ENCODE measurements at places on chromosomes 4 and X.

GRCh38 chrX:13764765-13765164, 30.2 kb downstream of the OFD1 start:
- no peak for DNase-seq

- DNase-seq: no peak
Measured at GRCh38 chr4:102037566-102037965, 247.0 kb downstream of the BANK1 start.

- no peak for DNase-seq
Measured at GRCh38 chr4:72440386-72440785, 128.6 kb downstream of the ADAMTS3 start.

GRCh38 chr4:32485956-32486355, 1765.8 kb downstream of the PCDH7 start:
- no peak for DNase-seq

- no peak for DNase-seq
Measured at GRCh38 chr4:54658252-54659093, 716 bp downstream of the KIT start.

GRCh38 chrX:130637591-130637990, 235.8 kb downstream of the RBMX2 start:
- DNase-seq: no peak

- DNase-seq: no peak
Measured at GRCh38 chrX:68942840-68943239, 114.0 kb downstream of the EFNB1 start.

- DNase-seq: no peak
Measured at GRCh38 chr4:53132132-53132891, 233.5 kb downstream of the SCFD2 start.

- DNase-seq: no peak
Measured at GRCh38 chrX:69616457-69617203, 717 bp downstream of the EDA start.

DNA sequence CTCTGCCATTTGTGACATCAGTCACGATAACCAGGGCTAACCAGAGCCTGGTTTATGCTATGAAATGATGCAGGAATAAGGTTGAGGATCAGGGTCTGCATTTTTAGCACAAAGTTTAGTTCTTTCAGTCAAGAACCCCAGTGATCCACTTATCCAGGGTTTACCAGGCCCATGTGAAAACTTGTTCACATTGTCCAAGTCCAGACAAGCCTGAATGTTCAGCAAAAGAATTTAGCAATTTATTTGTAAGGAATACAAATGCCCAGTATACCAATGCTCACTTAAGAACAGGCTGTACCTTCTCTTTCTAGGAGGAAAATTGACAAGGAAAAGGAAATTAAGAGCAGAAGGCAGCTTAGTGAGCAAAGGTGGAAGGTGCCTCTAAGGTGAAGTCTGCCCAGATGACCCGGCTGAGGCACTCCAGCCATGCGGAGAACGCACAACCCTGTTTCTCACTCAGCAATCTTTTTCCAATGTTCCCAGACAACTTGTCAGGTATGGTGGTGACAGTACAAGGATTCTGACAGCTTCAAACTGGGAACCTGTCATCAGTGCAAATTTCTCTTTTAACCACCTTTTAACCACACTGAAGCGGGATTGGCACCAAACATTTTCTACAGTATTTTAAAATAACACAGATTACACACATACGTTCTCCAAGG, 54.0 kb downstream of the TBC1D9 start:
- DNase-seq: no peak

DNA sequence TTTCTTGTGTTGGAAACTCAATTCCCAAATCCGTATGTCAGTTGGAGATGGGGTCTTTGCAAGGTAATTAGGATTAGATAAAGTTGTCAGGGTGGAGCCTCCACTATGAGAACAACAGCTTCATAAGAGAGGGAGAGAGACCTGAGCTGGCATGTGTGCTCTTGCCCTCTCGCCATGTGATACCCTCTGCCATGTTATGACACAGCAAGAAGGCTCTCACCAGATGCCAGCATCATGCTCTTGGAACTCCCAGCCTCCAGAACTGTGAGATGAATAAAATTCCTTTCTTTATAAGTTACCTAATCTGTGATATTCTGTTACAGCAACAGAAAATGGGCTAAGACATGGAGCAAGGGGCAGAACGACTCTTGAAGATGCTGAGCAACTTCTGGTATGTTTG, 201.9 kb upstream of the BOD1L1 start:
- no peak for DNase-seq

- DNase-seq: no peak
Measured at GRCh38 chr4:4919927-4920326, 60.5 kb downstream of the MSX1 start.

DNA sequence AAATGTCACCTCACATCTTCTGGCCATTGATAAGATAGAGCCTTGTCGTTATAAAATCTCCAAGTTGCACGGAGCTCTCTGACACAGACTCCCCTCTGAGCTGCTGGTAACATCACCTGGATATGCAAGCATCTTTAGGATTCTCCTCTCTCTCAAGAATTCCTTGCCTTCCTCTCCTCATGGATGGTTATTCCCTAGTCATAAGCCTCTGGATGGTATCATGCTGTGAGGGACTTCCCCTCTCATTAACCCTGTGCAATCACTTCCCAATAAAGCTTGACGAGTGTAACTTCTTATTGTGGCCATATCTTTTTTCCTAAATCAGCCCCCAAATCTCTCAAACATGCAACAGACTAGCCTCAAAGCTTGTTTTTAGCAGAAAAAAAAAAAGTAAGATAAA, 1057.0 kb upstream of the SLIT2 start:
- no peak for DNase-seq
